ENCODE measurements at places on chromosomes 4 and X. TPM values are rescaled to one million over a fixed set of nuclear protein-coding genes. Genes with fewer than 3 reads are reported as not detected.

GRIPAP1 gene
- 42.5 TPM for polyA plus RNA-seq

DNA sequence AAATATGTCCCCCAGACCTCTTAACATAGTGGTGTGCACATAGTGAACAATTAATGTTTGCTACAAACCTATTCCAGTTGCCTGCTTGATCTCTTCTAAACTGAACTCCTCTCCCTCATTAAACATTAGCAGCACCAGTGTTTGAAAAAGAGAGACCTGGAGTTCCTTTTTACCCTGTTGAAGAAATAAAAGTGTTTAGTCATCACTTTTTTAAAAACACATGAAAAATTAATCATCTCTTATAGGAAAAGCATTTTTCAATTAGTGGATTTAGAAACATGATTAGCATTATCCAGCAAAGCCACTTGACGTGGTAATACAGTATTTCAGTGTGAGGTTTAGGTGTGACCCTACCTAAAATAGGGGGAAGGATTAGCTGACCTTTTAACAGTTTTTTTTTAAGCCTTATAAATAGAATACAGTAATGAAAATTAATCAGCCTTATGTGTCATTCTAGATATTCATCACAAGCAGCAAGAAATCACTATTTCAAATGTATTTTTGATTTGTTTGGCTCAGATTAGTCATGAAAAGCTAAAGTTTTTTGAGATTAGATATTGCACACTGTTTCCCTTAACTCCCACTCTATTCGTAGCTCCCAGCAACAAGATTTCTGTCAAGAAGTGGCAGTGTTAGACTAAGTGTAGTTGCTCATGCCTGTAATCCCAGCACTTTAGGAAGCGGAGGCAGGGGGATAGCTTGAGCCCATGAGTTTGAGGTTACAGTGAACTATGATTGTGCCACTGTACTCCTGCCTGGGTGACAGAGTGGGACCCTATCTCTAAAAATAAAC is 26.2 kb downstream of the CUL4B start:
- no peak for DNase-seq

BCORL1 gene
- polyA plus RNA-seq = 21.4 TPM

DNA sequence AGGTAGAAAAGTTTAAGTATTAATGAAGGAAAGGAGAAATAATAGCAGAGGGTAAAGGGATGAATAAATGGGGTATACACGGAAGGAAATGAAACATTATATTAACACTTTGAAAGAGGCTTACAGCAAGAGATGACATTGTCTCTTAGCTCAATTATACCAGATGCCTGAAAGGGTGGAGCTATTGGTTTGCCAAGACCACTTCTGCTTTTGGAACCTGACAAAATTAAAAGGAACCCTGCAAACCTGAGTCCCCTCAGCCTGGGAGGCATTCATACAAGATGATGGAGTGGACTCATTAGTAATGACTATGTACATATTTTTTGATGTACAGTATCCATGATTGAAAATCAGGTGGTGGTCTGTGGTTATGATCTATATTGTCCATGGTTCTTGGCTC is 45.1 kb upstream of the HPF1 start:
- no peak for DNase-seq

GRCh38 chr4:106978046-106978774 is 57.9 kb downstream of the DKK2 start:
- no peak for DNase-seq

- DNase-seq = no peak
Observed at GRCh38 chr4:146382194-146382593, 139.5 kb downstream of the SLC10A7 start.

- no peak for DNase-seq
Observed at GRCh38 chr4:13626492-13627177, 890 bp downstream of the BOD1L1 start.

- DNase-seq = no peak
Observed at GRCh38 chr4:14079601-14080000, 452.1 kb upstream of the BOD1L1 start.

GLA gene
- 29.8 TPM for polyA plus RNA-seq

All from right renal pelvis (tissue), 4 donors.